AG04450 (cell line): ENCODE measurements at places on chromosomes 3 and 15.
A peak's percentile ranks its signal among the peaks of the same experiment; 100 is the strongest.

DNA sequence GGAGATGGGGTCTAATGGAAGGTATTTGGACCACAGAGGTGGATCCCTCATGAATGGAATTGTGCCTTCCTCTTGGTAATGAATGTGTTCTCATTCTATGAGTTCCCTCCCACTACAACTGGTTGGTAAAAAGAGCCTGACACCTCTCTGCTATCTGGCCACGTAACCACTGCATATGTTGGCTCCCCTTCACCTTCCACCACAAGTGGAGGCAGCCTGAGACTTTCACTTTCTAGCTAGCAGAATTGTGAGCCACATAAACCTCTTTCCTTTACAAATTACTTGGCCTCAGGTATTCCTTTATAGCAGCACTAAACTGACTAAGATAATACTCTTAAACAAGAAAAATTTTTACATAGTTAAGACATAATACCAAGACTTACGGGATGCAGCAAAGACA lies 155.3 kb downstream of the NR1I2 start:
- no peak for DNase-seq

DNA sequence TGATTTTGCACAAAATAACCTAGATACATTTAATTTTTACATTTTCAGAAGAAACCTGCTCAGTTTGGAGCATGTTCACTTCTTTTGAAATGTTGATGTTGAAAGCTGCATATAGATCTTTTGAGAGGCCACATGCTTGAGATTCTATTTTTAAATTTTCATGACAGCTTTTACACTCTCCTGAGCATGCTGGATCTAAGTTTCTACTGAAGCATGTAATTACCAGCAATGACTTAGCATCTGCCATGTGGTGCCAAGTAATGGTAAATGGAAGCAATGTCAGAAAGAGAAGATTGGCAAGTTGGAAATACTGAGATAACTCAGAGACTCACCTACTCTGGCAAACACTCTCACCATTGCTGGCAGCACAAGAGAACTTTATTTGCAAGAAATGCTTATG lies 310.6 kb downstream of the NSUN3 start:
- DNase-seq: no peak

DNA sequence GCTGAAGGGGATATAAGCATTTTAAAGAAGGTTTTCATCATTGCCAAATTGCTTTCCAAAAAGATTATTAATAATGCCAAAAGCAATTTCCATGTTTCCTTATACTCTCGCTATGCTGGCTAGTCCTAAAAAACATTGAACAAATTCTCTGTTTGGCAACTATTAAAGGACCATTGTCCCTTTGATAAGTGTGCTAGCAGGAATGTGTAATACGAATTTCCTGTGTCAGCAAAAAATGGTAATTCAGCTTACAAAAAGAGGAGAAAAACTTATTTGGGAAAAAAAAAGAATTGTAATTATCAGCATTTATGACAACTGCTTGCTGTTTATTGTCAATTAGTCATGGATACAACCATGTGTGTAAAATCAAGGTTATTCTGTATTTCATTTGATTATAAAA lies 138.6 kb downstream of the TBL1XR1 start:
- no peak for DNase-seq

- DNase-seq: no peak
Measured at GRCh38 chr3:31906182-31906581, 74.9 kb downstream of the OSBPL10 start.

GRCh38 chr3:125679258-125679657 lies 84.0 kb upstream of the OSBPL11 start:
- DNase-seq: no peak

DNA sequence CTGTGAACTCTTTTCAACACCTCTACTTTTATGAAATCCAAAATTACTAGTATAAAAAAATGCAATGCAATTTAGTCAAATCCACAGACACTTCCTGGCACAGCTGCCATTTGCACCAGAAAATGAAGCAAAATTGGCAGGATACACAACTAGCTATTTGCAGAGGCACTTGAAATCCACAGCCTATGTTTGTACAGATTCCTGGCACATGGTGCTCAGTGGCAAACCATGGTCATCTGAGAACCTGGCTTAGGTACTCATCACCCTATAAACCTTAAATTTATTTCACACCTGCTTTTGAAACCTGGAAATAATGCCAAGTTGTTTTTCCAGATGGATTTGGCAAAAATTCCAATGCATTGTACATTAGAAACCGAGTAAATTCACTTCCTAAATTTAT lies 20.2 kb upstream of the PPM1L start:
- no peak for DNase-seq

- no peak for DNase-seq
Measured at GRCh38 chr15:81311752-81312464, 12.0 kb downstream of the STARD5 start.

GRCh38 chr3:115790759-115791158 lies 167.4 kb downstream of the GAP43 start:
- DNase-seq: peak; percentile 83

DNA sequence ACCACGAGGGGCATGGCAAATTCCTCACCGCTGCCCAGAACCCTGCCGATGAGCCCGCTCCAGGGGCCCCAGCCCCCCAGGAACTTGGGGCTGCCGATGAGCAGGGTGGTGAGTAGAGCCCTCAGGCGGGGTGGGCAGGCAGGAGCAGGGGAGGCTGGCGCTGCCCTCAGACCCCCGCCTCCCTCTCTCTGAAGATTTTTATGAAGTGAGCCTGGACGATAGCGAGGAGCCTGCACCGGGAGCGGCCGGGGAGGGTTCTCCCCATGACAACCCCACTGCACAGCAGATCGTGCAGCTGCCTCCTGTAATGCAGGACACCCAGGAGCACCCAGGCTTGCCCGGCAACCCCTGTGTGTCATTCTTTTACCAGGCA lies 56.7 kb upstream of the UBE2Q2 start:
- DNase-seq: no peak

GRCh38 chr3:10457560-10457959 lies 47.8 kb downstream of the ATP2B2 start:
- DNase-seq: no peak

DNA sequence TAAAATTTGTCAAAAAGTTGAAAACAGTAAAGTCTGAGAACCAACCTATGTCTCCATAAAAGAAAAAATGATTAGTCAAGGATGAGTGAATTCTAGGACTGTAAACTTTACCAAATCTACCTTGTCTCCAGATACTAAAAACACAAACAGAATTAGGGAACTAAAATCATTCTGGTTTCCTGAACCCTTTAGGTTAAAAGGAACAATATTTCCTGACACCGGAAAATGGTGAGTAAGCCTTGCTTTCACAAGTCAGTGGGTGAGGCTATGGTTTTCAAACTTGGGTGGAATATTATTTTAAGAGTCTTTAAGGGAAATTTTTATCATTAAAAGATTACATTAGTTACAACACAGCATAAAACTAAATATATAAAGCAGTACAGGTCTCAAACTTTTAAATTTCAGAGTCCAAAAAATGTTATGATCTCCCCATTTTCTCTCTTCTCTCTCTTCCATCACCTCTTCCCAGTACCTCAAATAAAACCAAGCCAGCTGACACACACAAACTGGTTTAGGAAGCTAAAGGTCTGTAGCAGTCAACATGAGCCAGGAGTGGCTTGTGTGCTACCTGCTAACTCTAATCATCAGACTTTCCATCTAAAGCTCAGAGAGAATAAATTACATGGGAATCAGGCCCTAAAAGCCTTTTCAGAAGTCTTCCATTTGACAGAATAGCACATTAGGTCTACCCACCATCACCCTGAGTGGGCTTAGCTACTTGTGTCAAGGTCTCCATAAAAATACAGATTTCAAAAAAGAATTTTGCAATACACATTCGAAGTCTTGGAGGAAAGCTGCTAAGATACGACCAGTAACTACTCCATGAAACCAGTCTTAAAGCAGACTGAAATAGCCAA lies 2.2 kb downstream of the SLC12A6 start:
- no peak for DNase-seq

GRCh38 chr3:59775761-59776325 lies 726.0 kb upstream of the CFAP20DC start:
- DNase-seq: no peak

DNA sequence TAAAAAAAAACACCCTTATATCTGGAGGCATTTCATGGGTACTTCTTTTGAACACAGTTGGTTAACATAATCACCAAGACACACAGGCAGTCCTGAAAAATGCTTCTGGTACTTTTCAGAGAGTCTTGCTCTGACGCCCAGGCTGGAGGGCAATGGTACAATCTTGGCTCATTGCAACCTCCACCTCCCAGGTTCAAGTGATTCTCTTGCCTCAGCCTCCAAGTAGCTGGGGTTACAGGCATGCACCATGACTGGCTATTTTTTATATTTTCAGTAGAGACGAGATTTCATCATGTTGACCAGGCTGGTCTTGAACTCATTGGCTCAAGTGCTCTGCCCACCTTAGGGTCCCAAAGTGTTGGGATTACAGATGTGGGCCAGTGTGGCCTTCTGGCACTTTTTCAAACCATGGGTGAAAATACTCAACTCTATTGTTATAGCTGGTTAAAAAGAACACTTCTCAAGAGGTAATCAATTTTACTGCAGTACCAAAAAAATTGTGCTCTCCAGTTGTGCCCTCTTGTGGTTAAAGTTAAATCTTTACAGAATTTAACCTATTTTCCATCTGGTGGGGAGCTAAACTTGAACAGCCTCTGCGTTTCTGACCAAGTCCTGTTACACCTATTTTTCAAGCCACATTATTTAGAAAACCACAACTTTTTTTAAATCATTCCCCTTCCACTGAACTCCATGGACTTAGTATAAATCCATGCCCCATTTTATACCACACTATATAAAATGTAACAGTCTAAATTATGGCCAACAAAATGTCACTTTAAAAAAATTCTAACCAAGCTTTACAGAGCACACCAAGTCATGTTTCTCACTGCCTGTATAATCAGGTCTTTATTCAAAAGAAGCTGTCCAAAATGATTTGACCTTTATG lies 1.2 kb upstream of the SNAPC5 start:
- DNase-seq: no peak

DNA sequence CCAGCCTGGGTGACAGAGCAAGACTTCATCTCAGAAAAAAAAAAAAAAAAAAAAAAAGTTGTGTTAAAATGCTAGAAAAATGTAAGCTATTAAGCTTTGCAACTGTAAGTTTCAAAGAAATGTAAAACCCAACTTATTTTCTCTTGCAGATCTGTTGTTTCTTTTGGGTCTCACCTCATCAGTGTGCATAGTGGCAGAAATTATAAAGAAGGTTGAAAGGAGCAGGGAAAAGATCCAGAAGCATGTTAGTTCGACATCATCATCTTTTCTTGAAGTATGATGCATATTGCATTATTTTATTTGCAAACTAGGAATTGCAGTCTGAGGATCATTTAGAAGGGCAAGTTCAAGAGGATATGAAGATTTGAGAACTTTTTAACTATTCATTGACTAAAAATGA lies 25.6 kb downstream of the ASTE1 start:
- no peak for DNase-seq

GRCh38 chr3:10770547-10770946 lies 45.5 kb upstream of the SLC6A11 start:
- no peak for DNase-seq

- no peak for DNase-seq
Measured at GRCh38 chr3:116356056-116356455, 89.2 kb downstream of the LSAMP start.

- no peak for DNase-seq
Measured at GRCh38 chr15:38486936-38487335, 33.0 kb downstream of the FAM98B start.

DNA sequence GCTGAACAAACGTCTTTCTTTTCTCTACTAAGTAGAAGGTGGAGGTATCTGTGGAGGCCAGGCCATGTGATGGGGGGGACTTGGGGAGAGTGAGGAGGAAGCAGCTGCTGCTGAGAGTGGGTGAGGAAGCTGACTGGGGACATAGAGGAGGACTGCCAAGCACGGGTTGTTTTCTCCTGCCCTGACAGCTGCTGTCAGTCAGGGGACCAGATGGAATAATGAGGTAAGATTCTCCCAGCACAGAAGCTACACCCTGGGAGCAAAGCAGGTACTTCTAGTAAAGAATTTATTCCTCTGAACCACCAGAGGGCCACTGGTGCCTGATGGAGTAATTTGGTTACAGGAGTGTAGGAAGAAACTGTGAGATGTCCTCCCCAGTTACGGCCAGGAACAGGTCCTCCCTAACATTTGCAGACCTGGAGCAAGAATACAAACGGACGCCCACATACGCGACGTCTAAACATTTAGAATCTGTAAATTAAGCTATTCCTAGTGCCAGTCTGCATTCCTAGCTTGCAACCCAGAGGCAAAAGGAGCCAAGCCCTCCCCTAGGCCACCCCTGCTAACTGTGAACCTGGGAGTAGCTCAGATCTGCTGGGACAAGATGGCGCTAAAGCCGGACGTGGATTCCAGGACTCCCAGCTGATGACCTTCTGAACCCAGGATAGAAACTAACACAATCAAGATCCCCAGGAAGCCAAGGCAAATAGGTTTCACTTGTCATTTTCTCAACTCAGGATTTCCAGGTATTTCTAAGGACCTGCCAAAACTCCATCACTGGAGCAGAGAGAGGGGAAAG lies 14.8 kb downstream of the CRYGS start:
- no peak for DNase-seq

- no peak for DNase-seq
Measured at GRCh38 chr3:195034541-195034940, 236.4 kb downstream of the XXYLT1 start.

- DNase-seq: no peak
Measured at GRCh38 chr3:46110701-46111493, 83.6 kb upstream of the XCR1 start.

GRCh38 chr3:194364652-194365434 lies 4.7 kb downstream of the LRRC15 start:
- peak; percentile 66 for DNase-seq

DNA sequence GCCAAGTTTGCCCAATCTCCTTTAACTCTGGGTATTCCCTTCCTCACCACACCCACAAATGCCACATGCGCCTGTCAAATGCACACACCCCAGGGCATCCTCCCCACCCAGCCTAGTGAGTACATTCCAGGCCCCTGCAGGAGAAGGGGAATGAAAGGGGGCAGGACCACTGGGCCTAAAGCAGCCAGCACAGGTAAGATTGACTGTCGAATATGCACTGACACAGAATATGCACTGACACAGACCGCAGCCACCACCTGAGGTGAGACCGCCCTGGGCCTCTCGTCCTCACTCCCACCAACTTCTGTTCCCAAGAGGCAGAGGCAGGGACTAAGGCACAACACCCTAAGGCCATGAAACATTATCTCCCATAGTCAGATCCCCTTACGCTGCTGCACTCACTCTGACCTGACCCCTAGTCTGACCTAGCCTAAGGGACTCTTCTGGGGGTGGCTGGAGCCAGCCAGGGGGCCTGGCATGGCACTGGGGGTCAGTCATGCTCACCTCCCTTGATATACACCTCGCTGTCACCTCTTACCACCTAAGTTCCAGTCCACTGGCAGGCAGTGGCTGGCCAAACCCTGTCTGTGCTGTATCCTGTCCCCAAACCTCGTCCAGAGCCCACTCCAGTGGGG lies 10.8 kb downstream of the AP3B2 start:
- no peak for DNase-seq
